ENCODE measurements at places on chromosomes 7 and 10.

DNA sequence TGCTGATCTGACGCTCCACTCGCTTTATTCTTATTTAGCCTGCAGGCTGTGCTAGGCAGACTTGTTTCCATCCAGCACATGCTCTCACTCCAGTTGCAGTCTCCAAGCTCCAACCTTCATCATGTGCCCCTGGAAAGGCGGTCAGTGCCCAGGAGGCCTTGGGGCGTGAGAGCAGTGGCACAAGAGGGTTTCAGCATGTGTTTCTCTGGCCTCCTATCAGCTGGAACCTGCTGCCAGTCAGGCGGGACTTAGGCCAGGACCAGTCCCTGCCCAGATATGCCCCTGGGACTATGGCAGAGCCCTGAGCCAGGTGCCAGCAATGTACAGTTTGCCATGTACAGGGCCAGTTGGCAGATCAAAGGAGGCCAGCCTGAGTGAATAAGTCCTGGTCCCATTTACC lies 330.2 kb upstream of the FZD1 start:
- DNase-seq, result no peak

GRCh38 chr7:52502281-52502680 lies 533.2 kb upstream of the POM121L12 start:
- no peak for DNase-seq

GRCh38 chr7:158445421-158446175 lies 142.0 kb downstream of the PTPRN2 start:
- no peak for DNase-seq

DNA sequence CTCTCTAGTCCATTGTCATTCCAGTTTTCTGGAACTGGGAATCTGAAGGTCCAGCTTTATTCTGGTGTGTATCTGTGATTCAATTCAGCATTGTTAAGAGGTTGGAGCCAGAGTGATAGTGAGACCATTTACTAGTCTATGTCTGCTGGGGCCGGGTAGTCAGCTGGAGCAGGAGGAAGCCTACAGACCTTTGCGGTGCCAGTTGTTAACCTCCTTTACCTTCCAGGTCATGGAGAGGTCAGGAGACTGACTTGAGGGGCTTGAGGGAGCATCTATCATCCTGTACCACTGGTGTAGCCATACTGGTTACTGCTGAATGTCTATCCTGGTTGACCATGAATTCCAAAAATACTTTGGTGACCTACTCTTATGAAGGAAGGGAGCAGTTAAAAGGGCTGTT lies 9.2 kb upstream of the CSTF2T start:
- no peak for DNase-seq

DNA sequence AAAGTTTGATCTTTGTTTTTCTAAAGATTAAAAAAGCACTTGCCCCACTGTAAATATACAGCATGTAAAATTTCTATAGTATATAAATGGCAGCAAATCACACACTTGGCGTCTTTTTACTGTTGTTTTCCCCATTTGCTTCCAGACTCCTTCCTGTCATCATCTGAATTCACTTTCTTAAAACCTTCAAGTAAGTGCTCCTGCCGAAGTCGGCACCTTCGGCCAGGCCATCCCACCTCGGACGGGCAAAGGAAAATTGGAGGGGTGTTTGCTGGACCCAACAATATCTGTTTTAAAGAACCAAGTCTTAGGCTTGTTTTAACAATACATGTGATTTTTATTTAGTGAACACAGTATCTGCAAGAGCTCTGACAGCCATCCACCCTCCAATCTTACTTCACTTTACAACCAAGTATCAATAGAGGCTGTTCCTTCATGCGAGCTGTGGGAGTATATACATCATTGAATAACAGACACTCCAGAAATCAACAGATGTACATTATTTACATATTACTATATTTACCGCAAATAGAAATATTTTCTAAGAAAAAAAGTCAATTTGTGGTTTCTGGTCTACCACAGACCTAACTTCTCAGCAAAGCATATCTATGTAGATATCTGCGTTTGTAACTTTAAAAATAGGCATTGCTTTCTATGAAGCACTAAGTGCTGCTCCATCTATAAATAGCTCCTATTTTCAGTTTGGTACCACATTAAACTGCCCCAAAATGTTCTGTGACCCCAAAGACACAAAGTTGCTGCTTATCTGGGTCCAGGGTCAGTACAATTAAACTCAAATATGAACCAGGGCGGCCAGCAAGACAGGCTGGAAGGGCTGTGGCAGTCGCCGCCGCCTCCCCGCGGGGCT lies 110.7 kb downstream of the CYTH3 start:
- no peak for DNase-seq

Measured in neuronal stem cell (in vitro differentiated cells).